ENCODE measurements at places on chromosomes 11 and 22.

DNA sequence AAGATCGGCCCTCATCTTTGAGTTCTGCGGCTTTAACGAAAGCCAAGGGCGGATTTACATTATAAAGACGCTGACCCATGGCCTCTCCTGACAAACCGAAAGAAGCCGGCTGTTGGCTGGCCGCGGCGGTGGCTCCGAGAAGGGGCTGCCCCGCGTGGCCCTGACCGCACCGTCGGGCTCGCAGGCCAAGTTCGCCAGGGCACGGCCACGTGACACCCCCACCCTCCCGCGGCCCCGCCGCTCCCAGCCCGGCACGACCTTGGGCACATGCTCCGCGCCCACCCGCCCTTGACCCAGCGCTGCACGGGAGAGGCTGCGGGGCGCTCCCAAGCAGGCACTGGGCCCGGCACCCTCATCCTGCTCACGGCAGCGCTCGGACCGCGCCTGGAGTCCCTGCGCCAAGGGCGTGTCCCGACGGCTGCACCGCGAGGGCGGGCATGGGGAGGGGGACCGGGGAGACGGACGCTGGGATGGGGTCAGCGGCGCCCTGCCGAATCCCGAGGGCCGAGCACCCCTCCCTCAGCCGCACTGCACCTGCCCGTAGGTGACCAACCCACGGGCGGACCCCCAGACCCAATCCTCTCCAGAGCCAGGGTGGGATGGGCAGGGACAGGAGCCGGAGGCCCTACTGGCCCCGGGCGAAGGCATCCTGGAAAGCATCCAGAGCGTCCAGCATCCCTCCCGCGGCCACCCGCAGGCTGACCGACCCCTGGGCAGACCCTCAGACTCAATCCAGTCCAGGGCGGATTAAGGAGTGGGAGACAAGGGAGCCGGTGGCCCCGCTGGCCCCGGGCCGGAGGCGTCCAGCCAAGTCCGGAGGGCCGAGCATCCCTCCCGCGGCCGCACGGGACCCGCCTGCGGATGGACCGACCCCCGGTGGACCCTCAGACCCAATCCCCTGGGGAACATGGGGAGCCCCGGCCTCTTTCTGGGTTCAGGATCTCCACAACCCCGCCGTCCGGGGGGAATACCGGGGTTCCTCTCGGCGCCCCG is 759 bp downstream of the CPT1A start:
- DNase-seq = peak; percentile 32

DNA sequence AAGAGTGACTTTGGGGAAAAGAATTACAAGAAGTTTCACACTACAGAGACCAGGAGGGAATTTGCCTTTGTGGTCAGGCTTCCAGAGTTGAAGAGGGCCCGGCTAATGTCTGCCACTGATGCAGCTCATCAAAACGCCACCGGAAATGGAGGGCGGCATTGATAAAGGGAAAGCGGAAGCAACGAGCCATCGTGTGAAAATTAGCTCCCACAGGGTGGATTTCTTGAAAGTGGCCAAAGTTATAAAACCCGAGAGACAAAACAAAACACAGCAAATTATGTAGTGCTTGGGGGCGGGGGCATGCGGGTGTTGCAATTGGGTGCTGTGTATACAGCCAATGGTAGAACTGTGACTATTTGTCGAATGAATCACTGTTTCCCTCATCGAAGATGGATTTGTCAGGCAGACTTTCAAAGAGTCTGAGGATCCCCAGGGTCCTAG is 113.0 kb downstream of the ADAMTS15 start:
- no peak for DNase-seq

DNA sequence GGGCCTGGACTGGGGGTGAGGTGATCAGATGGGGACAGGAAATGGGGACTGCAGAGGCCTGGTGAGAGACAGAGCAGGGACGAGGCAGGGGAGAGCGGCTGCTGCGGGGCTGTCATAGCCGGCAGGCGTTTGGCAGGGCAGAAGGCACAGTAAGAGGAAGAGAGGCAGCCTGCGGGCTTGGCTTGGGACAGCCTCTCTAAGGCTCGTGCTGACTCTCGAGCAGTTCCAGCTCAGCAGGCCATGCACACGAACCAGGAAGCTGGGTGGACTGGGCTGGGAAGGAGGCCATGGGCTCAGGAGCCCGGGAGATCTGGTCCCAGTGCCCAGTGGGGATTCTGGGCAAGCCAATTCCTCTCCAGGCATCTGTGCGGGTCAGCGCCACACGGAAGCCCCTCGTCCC is 19.6 kb upstream of the EIF3D start:
- DNase-seq = peak; percentile 20

DNA sequence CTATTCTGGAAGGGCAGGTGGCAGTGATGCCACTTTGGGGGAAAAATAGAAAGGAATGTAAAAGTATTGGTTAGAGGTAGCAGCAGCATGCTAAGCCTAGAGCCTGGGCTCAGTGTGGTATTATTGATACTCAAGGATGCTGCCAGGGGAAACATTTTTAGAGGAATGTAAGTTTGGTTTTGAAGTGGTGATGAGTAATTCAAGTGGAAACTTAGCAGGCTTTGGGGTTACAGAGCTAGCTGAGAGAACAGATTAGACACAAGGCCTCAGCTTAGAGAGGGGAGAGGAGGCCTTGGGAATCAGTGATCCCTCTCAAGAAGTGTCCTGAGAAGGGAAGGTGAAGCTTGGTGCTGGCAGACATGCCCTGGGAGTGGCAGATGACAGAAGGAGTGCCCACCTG is 32.9 kb upstream of the DDI1 start:
- peak; percentile 16 for DNase-seq

- DNase-seq = no peak
Measured at GRCh38 chr22:47247579-47248240, 485.3 kb downstream of the TBC1D22A start.

DNA sequence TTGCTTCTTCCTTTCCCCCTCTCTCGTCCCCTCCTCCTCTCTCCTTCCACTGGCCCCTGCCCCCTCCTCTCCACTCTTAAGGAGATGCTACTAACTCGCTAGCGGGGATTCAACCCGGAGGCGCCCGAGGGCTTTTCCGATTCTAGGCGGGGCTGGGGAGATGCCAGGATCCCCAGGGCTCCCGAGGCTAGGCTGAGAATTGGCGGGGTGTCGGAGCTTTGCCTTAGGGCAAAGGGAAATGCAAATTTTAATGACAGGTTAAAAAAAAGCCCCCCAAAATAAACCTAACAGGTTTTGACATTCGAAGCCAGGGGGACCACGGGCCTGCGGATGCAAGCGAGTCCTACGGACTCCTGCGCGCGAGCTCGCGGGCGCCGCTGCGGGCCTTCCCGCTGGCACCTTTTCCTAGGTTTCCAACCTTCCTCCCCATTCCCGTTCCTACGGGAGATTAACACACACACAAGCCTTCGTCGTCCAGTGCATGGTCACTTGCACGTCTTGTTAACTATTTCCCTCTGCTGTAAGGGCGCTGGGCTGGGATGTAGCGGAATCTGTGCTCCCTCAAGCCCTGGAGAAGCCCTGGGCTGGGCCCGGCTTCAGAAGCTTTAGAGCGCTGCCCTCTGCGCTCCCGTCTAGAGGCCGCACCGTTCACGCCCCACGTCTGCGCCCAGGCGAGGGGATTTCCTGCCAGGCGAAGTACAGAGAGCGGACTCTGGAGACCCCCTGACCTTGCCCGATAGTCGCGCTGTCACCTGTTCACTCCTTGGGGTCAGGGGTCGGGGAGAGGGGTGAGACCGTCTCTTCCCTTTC is 729 bp upstream of the ALX4 start:
- DNase-seq = no peak

DNA sequence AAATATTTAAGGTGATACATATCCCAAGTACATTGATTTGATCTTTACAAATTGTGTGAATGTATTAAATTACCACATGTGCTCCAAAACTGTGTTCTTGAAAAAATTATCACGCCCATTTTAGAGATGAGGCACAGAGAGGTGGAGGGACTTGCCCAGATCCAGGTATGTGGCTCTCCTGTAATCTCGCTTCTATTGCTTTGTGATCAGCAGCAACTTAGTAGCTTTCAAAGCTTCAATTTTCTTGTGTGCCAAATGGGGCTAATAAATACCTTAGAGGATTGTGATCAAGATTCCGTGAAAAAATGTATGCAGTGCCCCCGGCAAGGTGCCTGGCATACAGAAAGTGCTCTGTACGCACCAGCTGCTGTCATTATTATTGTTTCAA is 18.0 kb downstream of the PTPRJ start:
- DNase-seq = no peak

DNA sequence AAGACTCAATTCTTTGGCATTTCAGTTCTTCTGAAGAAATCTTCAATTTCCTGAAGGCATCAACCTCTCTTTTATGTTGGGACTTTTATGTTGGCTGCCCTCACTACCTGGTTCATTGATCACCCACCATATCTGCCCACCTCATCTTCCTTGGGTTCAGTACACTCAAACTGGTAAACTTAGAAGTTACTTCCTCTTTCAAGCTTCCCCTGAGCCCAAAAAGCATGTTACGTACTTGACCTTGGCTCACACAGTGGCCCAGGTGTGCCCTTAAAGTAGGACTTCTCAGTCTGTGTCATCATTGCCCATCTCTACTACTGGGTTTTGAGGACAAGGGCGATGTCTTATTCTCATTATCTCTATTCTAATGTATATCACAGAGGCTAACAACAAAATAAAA is 86.1 kb downstream of the GRIA4 start:
- DNase-seq = no peak

DNA sequence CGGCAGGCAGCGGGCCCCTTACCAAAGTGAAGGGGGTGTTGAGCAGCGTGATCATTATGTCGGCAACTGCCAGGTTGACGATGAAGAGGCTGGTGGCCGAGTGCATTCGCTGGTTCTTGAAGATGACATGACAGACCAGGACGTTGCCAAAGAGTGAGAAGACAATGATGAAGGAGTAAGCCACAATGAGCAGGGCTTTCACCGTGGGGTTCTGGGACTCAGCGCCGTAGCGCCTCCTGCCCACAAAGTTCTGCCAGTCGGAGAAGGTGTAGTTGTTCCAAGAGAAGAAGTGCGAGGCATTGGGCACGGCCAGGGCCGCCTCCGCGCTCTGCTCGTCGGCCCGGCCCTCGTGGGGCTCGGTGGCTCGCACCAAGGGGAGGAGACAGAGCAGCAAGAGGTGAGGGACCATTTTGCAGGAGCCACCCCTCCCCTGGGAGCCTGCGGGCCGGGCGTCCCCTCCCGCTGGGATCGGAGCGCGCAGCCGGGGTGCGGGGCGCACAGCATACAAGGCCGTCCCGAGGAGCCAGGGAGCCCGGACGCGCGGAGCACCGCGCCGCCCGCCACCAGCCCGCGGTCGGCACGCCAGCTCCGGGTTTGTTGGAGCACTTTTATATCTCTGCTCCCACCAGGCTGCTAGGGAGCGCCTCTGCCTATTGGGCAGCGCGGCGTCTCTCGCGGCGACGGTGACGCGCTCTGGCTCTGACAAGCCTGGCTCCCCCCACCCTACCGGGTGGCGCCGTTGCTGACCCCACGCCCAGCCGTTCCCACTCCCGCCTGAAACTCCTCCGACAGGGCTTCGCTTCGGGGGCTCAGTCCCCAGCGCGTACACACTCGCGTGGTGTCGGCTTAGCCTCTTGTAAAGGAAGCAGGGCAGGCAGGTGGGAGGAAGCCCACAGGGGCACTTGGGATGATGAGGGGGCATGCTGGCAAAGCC is at the start of gene GPR83:
Gene GPR83 (minus strand): TSS at position 581 of the 934 bp plus-strand sequence. CDS start 172 bp downstream, at position 409.
- DNase-seq = peak; percentile 8

- DNase-seq = no peak
Measured at GRCh38 chr11:133576351-133576750, 44.0 kb upstream of the OPCML start.

DNA sequence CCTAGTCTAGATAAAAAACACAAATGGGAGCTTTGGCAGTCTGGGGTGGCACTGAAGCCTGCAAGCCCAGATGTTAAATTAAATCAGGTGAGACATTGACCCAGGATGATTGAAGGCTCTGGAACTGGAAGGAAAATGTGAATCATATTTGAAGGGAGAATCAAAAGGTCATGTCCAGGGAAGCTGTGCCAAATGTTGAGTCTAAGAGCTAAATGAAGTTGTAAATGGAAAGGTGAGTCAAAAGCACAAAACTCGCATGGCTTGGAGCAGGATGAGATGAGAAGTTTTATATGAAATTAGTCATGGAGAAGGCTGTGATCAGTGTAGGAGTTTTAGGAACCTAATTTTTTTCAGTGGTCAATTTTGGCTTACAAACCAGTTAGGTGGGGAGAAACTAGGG is 301.1 kb downstream of the BLID start:
- DNase-seq = no peak

DNA sequence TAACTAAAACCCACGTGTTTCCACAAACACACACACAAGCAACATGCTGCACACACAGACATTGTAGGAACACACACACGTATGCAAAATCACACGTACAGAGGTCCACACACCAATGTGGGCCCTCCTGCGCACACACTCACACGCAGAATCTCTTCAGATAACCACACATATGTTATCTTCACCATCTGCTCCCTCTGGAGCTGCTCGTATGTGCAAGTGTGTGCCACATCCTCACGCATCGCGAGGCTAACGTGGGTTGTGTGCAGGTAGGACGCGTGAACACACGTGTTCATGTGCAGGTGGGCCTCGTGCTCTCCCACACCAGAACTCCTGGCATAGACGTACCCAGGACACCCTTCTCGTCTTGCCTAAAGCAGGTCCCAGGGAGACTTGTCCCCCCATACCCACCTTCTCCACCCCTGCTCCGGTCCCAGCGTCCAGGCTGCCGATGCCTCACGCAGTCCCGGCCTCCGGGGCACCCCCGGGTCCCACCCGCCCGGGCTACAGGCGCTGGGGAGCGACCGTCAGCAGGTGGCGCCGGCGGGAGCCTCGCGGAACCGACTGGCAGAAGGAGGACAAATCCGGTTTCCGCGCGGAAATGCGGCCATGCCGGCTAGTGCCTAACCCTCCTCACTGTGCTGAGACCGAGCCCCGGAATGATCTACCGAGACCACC is 10.3 kb upstream of the IGSF9B start:
- peak; percentile 9 for DNase-seq

DNA sequence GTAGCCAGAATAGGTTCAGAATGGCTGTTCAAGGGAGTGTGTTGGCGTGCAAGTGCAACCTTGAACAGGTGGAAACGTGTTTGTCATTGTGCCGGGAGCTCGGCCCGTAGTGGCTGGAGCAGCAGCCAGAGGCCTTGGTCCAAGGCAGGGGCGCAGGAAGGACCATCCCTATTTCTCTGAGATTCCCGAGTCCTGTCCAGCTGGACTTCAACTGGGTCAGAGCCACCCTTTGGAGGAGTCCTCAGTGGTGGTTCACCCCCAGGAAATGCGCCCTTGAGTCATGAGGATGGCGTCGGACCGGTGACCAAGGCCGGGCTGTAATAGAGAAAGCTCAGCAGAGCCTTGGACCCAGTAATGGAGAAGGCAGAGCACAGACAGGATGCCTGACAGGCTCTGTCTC is 1402.0 kb downstream of the BRD1 start:
- DNase-seq = no peak
